HFFc6 (cell line): ENCODE measurements at places on chromosomes 5 and 9. TPM values are rescaled to one million over a fixed set of nuclear protein-coding genes. Genes with fewer than 3 reads are reported as not detected.

The ZNF483 gene
- total RNA-seq = 0.57 to 0.92 TPM (median 0.81 TPM) in 3 replicates

GRCh38 chr5:180815293-180815917 is 12.8 kb upstream of the MGAT1 start:
- DNase-seq = no peak

GRCh38 chr5:101532430-101532829 is 629.3 kb upstream of the ST8SIA4 start:
- no peak for DNase-seq

- DNase-seq = no peak
These were observed 73.9 kb upstream of the ANKH start for GRCh38 chr5:14945450-14945849.

- DNase-seq = no peak
These were observed 368.6 kb downstream of the DMRTA1 start for GRCh38 chr9:22815246-22815645.
